ACHN (cell line): ENCODE measurements at places on chromosomes 2 and 18.

- no peak for DNase-seq
Measured at GRCh38 chr2:36058953-36059352, 296.6 kb upstream of the CRIM1 start.

DNA sequence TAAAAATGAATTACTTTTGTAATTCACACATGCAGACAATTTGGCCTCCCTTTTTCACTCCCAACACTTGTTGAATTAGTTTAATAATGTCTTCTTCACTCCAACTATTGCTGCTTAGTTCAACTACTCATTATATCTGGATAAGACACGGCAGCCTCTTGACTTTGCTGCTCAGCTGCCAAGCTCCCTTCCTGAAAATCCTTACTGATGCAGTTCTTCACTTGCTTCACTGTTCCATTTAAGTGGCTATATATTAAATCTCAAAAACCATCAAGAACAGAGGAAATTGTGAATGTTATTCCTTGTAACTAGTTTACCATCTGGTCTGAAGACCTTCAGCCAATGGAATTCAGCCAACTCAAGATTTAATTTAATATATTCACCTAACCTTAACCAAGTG, 127.1 kb downstream of the NCOA1 start:
- DNase-seq, result no peak

- no peak for DNase-seq
Measured at GRCh38 chr2:160305081-160305750, 105.1 kb upstream of the ITGB6 start.

GRCh38 chr2:25338401-25338800, 3.3 kb downstream of the DNMT3A start:
- no peak for DNase-seq

GRCh38 chr2:144032566-144032965, 487.4 kb downstream of the ZEB2 start:
- no peak for DNase-seq

- no peak for DNase-seq
Measured at GRCh38 chr18:61402726-61403125, 69.5 kb downstream of the CDH20 start.

DNA sequence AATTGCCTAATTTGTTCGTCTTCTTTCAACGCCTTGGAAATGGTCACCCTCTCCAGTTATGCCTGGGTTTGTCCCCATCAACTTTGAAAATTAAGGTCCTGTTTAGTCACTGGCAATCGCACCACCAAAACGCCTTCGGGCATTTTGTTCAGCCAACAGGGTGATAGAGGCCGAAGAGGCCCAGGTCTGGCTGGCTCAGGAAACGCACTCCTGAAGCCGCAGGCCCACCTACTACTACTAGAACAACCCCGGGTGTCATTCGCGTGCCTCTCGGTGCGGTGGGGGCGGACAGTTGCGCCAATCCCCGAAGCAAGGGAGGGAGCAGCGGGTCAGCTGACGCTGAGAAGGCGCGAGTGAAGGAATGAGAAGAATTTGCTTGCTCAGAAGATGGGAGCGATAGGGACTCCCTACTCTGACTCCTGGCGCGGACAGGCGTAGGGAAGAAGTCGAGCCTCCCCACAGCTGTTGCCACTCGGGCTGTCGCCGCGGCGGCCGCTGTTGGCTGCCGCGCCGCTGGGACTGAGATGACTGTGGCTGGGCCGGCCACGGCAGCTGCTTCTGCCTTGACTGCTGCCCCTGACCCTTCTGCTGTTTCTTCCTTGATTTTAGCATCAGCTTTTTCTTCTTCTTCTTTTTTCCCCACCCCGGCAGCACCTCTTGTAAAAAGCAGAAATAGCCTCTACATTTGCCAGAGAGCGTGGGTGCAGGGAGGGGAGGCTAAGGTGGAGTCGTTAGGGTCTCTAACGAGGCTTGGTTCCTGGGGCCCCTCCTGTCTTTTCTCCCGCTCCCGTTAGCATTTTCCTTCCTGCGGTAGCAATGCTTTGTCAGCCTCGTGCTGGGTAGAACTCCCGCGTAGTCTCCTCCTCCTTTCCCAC, 387.6 kb downstream of the FIGN start:
- peak; percentile 88 for DNase-seq

- no peak for DNase-seq
Measured at GRCh38 chr2:114044985-114045384, 155.1 kb downstream of the ACTR3 start.

DNA sequence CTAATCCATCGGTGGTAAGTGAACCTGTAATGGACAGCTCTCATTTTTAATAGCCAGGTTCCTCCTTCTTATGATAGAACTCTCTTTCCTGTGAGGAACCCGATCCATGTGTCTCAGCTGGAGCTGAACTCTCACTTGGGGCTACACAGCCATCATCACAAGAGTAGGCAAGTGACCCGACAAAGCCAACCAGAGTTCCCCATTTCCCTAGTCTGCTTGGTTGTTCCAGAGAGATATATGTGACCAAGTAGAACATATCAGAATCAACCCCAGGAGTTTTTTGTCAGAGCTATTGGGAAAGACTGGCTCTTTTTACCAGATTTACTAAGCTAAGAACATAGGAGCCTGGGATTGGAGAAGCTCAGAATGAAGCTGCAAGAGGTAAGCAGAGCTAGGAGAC, 14.6 kb upstream of the HNRNPLL start:
- no peak for DNase-seq

GRCh38 chr2:117436697-117437096, 377.8 kb upstream of the DDX18 start:
- DNase-seq, result no peak

DNA sequence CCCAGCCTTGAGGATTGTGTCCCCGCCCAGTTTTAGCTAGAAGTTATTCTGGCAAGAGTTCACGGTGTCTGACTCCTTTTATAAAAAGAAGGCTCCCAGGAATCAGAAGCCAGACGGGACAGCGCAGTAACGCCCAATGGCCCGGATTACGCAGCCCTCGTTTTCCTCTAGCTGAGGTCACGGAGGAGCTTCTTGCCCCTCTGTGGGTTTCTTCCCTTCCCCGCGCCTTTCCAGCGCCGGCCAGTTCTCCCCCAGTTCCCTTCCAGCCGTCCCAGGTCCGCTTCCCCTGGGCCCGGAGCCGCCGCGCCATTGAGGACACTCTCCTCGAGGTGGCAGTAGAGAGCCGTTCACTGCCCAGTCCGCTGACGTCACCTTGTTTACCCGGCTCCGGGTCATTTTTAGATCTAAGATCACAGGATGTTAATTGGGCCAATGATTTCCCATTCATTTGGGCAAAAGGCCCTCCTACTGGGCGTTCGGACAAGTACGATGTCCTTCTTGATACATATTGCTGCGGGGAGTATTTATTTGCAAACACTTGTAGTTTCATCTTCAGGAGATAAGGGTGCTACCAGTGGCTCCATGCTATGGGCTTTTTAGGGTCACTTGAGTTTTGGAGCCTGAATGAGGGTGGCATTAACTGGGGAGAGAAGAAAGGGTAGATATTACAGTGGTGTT, 81.5 kb upstream of the PPM1B start:
- peak; percentile 80 for DNase-seq

DNA sequence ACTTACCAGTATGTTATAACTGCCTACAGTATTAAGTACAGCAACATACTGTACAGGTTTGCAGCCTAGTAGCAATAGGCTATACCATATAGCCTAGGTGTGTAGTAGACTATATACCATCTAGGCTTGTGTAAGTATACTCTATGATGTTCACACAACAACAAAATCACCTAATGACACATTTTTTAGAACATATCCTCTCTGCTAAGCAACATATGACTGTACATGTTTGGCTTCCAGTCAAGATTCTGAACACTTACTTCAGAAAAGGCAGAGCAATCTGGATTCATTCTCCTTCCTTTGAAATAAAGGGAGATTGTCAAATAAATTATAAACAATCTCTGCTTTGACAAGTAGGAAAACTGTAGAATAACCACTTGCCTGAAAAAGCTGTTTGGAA, 81.8 kb downstream of the EXOC6B start:
- no peak for DNase-seq

DNA sequence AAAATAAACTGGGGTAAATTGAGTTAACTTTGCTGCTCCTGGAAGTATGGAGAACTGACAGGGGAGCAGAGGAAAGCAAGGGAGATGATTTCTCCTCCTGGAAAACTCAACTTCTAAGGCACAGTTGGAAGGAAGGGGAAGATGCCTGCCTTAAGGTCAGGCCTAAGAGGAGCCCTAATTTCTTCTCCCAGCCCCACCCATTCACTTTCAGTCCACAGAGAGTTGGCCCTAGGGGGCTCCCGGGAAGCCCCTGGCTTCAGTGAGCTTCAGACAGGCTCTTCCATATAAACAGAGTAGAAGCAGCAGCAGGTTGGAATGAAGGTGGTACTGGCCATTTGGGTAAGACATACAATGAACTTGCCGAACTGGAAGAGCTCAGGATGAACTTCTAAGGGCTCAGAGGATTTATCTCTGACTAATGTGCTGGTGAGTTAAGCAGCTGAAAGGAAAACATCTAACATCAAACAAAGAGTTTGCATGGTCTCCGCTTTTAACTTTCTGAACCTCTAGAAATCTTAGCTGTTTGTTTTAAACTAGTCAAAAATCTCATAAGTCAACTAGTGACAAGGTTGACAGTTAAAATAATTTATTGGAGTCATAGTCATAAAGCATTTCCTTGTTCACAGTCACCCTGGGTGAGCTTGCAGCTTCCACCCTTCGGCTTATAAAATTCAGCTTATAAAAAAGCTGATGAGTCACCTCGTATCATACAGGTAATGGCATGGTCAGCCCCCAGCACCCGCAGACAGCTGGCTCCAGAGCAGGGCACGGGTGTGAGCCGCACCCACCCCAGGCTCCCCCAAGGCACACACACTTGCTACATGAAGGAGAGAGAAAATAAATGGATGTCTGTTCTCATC, 9.8 kb downstream of the MALL start:
- DNase-seq, result peak; percentile 23

DNA sequence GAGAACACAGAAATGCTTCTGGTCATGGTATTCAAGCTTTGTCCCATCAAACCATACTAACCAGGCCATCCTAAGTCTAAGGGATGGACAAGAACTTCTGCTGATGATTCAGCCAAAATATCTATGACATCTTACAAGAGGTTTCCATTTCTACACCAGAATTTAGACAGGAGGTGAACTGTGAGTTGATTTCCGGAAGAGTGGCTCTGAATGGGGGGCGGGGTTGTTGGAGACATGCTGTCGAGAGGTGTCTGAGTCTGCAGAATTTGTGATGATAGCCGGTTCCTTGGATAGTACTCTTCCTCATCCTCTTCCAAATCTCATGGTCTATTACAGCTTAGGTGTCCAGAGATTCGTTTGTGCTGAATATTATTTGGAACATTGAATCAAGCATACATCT, 408.7 kb upstream of the TCF4 start:
- no peak for DNase-seq

DNA sequence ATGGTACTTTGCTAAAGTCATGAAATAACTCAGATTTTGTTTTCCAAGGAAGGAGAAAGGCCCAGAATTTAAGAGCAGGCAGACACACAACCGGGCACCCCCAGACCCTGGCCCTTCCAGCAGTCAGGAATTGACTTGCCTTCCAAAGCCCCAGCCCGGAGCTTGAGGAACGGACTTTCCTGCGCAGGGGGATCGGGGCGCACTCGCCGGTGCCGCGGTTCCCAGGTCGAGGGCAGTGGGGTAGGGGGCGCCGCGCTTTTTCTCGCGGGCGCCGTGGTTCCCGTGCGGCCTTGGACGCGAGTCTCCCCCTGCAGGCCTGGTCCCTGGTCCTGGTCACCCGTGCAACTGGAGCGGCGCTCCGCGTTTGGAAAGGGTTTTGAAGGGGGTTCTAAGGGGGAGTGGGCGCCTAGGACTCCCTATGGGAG, 1.2 kb downstream of the ZNF236 start:
- DNase-seq, result no peak

DNA sequence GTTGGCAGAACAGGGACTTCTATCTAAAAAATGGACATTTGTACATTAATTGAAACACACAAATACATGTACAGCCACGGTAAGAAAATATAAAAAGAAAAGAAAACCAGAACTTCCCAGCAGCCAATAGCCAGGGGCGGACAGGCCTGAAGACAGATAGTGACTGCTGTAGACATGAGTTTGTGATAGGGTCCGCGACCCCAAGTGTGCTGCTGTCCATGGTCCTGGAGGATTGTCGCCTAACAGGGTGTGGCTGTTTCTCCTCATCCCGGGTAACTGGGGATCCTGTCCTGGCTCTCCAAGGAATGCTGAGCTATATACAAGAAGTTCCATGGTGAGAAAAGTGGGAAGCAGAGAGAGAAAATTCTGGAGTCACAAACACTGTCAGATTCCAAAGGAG, 266.5 kb upstream of the SALL3 start:
- no peak for DNase-seq

DNA sequence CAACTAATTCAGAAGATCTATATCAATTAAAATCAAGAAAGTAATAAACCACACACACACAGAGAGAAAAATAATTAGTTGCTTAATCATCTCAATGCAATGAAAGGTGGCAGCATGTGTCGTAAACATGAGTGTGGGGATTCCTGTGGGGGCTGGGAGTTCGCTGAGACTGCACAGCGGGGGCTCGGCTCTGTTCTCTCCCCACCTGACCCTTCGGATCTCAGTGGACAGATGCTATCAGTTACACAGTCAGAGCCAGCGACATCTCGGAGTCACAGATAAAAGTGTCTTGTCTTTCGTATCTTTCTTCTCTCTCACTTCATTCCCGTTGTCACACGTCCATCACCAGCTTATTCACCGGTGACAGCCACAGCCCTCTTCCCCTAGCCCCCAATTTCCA, 37.1 kb downstream of the COLEC12 start:
- no peak for DNase-seq

DNA sequence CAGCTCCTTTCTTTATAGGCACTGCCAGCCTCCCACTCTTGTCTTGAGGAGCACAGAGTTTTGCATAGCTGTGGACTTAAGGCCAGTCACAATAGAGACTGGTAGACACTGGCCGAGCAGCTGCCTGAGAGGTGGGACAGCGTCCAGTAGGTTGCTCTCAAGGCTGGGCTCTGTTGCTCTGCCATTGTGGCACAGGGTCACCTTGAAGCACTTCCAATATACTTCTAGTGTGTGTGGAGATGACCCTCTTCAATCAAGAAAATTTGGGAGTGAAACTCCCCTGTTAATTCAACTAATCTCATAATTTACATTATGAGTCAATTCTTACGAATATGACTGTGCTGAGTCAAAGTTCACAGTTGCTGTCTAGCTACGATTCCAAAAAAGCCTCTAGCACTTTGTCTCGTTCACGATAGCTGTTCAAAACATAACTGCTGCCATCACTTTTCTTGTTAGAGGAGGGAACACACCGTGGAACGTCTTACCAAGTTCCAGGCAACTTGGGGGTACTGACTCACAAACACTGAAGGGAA, 636.2 kb downstream of the EPHA4 start:
- DNase-seq, result no peak

GRCh38 chr2:68176657-68177056, 19.0 kb downstream of the PNO1 start:
- no peak for DNase-seq

GRCh38 chr18:11570769-11571412, 38.5 kb upstream of the SLC35G4 start:
- peak; percentile 5 for DNase-seq

DNA sequence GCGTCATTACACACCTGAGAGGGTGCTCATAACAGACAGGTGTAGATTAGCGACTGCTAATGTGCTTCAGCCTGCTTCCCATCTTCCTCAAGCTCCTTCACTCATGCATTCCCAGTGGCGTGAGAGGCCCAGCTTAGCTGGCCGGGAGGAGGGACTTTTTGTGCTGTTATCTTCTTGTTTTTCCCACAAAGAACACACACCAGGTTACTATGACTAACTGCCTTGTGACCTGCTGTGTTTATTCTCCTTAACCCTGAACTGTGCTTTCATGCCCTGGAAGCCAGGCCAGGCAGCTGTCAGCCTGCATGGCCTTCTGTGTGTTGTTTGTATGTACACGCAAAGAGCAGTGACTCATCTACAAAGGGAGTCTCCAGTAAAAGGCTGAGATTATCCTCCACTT, 143.8 kb downstream of the PIEZO2 start:
- no peak for DNase-seq
